T-helper 1 cell (primary cell): ENCODE measurements at places on chromosomes 3 and 15.

DNA sequence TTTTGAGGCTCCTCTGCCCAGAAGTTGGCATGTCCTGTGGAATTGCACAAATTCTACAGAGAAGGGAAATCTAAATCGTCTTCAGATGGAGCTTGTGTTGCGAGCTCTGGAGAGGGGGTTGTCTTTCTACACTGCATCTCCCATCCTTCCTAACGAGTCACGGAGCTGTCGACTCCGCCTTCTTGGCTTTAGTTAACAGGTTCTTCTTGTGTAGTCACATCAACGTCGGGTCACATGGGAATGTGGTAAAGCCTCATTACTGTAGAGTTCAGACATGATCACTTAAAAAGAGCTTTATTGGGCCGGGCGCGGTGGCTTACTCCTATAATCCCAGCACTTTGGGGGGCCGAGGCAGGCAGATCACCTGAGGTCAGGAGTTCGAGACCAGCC is 60.0 kb downstream of the DNASE1L3 start:
- no peak for DNase-seq

DNA sequence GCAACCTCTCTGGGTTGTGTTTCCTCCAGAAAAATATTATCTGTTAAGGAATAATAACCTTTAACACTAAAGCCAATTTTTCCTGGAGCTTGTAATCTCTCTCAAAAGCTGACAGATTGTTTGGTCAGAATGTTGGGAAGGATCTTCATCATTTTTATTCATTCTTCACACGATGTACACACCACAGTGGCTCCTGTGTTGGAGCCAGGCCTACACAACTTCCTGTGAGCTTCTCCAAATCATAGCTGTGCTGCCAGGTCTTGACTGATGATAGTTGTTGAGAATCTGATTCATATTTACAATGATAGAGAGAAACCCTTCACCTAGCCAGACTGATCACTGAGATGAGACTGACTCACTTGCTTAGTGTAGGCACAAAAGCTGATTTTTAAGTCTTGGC is 151.0 kb upstream of the ROBO2 start:
- DNase-seq = no peak

DNA sequence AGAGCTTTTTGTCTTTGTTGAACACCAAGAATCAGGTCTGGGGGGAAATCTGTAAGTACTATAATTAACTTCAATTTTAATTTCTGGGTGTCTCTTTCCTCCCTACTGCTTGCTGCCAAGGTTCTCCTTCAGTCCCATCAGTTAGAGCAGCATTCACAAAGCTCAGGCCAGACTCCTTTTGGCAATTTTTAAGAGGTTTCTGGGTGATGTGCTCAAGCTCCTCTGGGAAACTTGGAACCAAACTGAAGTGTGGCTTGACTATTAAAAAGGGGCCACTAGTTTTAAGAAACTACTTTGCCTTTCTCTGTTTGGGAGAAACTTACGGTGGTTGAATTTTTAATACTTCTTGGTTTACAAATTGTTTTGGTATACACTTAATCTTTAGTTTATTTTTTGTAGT is 227.7 kb upstream of the SOX2 start:
- no peak for DNase-seq

DNA sequence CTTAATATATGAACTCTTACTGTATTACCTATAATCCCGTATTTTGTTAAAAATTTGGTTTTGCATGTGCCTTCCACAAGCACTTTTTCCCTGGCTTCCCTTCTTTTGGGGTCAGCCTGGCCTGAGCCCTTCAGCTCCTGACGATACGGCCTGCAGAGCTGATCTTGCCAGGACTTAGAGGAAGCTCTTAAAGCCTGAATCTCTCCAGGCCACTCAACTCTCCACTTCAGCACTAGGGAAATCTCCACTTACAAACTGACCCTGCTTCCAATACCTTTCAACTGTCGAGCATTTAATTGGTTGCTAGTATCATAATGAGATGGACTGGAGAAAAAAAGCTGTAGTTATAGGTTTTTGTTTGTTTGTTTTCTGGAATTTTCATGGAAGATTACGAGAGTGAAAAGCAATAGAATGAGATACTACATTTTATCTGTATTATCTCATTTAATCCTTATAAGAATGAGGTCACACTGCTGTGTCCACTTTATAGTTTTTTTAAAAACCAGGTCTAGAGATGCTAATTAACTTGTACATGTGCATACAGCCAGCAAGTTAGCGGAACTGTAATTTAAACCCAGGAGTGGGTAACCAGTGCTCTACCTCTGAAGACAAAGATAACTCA is 54.8 kb downstream of the ZBTB38 start:
- no peak for DNase-seq

GRCh38 chr15:69498987-69499386 is 46.4 kb downstream of the RPLP1 start:
- DNase-seq = peak; percentile 9

- DNase-seq = no peak
These were observed 37.7 kb downstream of the ZDHHC23 start for GRCh38 chr3:113985541-113985940.

- no peak for DNase-seq
These were observed 44.5 kb downstream of the TMEM44 start for GRCh38 chr3:194588741-194589140.

DNA sequence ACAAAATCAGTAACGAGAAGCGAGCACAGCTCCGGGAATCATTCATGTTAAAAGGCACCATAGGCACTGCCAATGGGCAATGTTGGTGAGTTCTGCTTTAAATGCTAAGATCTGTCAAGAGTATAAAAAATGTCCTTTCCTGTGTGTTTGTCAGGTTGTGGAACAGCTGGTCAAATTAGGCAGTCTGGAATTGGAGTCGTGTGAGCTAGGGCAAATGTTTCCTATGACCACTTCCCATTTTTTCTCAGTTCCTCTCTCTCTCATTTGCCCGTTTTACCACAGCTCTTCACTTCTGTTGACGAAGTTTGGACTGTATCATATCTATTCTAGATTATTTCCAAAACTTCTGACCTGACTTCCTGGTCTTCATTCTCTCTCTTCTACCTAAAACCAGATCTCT is 60.8 kb upstream of the GOLIM4 start:
- DNase-seq = no peak

- no peak for DNase-seq
These were observed 165.0 kb downstream of the MEX3B start for GRCh38 chr15:81880833-81881232.

DNA sequence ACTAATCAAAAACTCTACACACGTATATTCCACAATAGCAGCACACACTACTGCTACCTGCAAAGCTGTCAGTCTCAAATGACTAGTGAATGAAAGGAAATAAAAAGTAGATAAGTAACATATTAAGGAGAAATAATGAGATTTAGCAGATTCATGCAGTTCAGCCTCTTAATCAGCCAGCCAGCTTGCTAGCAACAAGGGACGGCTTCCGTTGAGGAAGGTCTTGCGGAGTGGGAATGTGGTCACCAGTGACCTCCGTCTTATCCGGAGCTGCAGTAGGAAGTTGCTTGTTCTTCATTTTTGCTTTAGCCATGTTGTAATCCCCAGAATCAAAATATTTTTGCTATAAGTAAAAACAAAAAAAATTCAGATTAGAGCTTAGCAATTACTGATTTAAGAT is 17.1 kb downstream of the ARPP19 start:
- DNase-seq = no peak

DNA sequence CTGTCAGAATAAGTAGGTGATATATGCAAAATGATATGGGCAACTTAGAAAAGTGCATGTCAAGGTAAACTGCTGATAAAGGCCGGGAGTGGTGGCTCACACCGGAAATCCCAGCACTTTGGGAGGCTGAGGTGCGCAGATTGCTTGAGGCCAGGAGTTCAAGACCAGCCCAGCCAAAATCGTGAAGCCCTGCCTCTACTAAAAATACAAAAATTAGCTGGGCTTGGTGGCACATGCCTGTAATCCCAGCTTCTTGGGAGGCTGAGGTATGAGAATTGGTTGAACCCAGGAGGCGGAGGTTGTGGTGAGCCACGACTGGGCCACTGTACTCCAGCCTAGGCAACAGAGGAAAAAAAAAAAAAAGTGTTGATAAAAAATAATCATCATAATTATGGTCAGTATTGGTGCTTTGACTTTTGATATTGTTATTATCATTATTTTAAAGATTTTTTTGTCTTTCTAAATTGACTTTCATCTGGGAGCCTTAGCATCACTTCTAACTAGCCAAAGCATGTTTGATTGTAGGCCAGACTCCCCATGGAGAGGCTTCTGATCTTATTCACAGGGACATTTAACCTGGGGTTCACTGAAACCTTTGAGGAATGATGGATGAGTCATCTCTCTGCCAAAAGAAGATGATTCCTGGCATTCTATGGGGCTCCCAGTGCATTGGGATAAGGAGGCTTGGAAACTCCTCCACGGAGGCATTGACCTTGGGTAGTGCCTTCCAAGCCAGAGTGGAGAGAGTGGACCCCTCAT is 5.6 kb downstream of the ZBTB38 start:
- no peak for DNase-seq

DNA sequence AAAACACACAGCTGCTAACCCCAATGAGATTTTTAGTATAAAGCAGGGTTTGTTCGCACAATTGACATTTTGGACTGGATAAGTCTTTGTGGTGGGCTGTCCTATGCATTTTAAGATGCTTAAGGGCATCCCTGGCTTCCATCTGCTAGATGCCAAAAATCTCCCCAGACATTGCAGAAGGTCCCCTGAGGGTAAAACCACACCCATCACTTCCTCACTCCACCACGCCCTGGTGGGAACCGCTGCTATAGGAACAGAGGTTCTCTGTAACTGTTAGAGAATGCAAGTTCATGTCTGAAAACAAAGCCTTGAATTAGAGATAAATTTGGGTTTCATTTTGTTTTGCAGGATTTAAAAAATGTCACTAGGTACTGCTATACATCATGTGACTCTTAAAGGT is 67.7 kb downstream of the ARHGEF26 start:
- no peak for DNase-seq
